Stimulated activated CD8-positive, alpha-beta memory T cell treated with anti-CD3 and anti-CD28 coated beads, Interleukin-7, amount 100 ng/mL, for 4 hours (primary cell): ENCODE measurements at places on chromosomes 5 and 9.
A peak's percentile ranks its signal among the peaks of the same experiment; 100 is the strongest.

DNA sequence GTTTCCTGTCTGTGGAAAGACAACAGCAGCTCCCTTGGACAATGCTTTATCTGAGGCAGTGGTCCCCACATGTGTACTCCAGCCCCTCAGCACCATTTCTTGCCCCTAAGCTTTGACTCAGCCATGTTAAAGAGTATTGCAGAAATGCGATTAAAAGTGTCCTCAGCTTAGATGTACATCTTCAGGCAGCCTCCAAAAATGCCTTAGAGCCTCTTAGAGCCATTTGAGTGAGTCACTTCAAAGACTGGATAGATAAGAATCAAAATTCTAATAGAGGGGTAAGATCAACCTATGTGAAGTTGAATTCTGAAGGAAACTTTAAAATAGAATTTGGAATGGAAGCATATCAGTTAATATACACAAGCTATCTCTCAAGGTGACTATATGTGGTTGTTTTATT is 296.3 kb downstream of the ADAMTS6 start:
- DNase-seq: no peak

DNA sequence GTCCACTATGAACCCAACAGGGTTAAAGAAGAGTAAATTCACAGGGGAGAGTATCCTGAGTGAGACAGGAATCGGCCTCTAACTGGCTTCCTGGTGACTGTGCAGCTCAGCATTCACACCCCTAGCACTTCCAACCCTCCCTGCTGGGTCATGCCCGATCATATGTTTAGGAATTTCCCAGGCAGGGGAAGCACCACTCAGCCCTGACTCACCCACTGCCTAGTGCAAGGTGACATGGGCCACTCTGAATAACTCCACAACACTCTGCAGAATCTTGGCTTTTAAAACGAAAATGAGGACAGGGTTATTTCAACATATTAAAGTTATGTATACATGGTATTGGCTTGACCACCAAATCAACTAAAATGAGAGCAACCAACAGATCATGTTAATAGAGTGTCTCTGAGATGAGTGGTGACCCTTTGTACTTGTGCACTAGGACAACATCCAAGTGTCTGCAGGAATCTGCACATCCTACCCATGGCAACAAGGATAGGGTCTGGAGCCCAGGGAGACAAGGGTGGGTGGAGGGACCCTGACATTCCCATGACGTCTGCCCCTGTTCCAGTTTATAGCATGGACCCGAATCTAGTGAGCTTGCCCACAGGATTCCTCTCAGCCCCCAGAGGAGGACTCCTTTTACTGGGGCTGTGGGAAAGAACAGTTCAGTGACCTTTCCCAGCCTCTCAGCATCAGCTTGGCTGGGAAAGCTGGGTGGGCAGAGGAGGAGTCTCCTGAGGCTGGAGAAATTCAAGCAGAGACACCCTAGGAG is 485.8 kb downstream of the SEMA5A start:
- DNase-seq: no peak

GRCh38 chr5:138778234-138778633 is 25.0 kb downstream of the CTNNA1 start:
- DNase-seq: no peak

DNA sequence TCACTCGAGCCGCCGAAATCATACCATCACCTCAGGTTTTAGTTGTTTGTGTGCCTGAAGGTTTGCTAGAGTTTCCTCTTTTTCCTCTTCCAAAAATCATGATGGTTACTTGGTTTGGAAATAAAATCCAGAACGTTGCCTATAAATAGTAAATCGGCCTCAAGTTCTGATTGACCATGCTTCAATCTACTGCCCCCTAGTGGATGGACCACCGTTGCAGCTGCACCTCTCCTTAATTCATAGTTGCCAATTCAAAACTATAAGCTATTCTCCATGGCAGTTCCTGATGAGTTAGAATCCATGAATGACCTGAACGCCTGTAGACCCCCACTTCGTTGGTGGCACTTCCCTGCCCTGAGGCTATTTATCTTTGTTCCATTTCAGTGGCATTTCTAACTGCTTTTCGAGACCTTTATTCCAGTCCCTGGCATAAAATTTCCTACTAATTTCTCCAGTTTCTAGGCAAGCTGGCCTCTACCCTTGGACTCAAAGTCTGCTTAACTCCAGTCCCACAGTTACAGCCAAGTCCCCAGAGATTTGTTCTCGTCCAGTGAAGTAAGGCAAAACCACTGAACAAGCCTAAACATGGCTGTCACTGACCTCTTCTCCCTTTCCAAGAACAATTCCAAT is 422.6 kb downstream of the EFNA5 start:
- DNase-seq: peak; percentile 2

- DNase-seq: no peak
These were observed 56.8 kb downstream of the HMGCS1 start for GRCh38 chr5:43256261-43256966.

DNA sequence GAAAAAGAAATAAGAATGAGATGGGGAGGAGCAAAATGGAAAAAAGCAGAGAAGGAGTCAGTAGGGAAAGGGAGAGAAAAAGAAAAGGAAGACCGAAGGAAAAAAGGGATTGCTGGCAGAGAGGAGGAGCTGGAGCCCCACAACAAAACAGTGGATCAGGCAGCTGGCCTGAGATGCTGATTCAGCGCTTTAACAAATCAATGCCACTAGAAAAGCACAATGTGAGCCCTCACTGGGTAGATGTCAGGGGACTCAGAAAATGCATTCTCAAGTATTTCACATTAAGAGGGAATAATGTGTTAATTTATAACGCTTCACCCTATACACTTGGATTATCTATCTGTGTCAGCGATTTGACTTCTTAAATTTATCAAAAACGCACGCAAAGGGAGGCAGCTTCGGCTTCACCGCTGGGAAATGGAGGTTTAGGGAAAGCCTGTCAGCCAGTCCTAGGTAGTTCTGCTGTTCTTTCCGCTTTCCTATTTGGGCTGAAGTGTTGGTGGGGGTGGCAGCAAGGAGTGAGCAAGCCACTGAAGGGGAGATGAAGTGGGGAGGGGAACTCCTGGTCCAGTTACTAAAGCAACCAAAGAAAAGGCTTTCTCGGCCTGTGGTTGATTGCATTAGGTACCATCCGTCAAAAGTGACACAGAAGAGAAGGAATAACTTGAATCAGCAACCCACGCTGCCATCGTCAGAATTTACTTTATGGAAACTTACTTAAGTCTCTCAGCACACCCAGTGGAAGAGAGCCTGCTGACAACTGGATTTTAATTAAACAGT is 161.6 kb downstream of the BNC2 start:
- DNase-seq: no peak

GRCh38 chr9:126347093-126347492 is 20.5 kb downstream of the MVB12B start:
- DNase-seq: no peak

DNA sequence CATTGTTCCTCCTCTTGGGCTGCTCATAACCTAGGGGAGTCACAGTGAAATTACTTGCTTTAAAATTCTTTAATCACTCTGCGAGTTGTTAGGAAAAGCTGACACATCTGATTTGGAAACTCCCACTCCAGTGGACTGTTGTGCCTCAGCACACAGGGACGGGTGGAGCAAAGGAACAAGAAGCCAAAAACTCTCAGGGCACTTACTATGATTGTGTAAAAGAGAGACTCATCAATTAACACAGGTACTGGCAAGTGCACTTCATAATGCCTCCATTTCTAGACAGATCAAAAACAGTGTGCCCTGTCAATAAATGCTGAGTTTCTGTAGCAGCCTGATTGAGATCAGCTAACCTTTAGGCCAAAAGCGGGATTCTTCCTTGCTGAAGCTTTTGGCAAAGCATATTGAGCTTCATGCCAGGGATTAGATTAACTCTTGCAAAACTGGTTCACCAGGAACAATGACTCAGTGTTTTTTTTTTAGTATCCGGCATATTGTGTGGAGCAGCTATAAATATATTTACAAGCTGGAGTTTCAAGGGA is 55.9 kb downstream of the TMC1 start:
- no peak for DNase-seq

DNA sequence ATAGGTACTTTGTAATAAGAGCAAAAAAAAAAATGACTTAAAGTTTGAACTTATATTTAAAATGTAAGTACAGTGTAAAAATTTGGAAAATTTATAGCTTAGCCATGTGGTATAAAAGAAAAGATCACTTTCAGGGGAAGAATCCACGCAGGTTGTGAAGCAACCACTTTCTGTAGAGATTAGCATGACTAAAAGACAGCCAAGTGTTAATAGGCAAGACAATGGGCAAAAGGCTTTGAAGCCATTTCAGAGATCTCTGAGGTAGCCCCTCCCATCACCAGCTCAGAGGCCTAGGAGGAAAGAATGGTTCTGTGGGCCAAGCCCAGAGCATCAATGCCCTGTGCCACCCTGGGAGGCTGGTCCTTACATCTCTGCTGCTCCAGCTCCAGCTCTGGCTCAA is 346.3 kb upstream of the CHD1 start:
- no peak for DNase-seq

- DNase-seq: no peak
These were observed 48.8 kb downstream of the HSD17B3 start for GRCh38 chr9:96253059-96253696.

GRCh38 chr5:130222573-130222972 is 318.3 kb downstream of the CHSY3 start:
- no peak for DNase-seq

DNA sequence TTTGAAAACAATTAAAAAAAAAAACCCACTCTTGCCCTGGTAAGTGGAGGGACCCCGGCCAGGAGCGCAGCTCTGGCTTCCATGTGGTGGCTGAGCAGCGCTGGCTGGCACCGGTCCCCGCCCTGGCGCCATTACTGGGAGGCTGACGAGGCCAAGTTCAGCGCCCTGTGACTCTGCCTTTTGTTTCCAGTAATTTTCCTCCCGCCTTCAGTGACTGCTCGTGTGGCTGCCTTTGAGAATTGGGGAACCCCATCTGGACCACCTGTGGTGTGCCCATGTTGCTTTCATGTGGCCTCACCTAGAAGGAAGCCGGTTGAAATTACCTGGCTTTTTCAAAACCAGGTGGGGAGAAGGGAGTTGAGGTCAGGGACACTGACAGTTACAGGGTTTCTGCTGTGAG is 136.1 kb downstream of the GAPVD1 start:
- DNase-seq: no peak

DNA sequence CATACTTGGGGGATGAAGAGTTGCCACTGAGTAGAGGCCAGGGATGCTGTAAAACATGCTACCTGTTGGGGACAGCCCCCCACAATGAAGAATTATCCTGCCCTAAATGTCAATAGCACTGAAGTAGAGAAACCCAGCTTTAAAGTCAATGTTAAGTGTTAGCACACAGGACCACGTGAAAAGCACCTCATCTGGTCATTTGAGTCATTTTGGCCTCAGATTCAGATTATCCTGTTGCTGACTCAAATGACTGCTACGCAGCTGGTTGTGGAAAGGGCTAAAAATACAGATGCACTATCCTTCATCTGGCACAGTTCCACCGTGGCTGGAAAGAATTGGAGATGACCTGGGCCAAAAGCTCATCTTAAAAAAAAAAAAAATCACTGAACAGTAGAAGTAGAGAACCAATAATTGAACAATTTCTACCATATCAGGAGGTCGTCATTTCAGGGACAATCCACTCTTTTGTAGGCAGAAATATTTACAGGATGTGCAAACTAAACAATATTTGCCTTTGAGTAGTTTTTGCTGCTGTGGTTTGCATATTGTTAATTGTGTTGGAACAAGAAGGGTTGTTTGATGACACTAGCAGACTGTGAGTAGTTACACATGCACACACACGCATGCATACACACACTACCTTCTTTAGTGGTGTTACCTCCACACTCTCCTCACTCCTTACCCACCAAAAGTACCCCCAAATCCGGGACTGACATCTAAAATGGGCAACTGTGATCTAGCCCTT is 195.3 kb upstream of the KLF9 start:
- DNase-seq: no peak

DNA sequence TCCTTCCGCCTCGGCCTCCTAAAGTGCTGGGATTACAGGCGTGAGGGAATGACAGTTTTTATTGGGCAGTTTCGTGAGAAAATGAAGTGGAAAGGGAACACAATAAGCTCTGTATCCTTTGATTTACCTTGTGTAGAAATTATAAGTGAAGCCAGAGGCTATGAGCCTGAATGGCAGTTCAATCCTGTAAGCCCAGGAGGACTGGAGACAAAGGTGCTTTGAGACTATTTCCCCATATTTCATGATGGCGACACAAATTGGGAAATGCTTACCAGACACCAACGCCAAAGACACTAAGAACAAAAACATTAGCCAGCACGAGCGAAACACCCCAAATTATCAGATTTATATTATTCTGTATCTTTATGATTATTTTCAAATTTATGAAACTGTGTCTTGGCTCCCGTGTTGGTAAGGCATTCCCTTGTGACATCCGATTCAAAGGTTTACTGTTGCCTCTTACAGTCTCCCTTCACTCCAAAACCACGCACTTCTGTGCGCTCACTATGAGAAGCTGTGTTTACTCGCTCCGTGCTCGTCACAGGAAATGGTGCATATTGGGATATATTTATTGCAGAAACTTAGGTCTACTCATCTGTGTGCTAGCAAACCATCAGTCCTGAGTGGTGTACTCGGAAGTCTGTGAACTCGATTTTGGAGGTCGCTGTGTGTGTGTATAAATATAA is 73.9 kb downstream of the SH3PXD2B start:
- no peak for DNase-seq

DNA sequence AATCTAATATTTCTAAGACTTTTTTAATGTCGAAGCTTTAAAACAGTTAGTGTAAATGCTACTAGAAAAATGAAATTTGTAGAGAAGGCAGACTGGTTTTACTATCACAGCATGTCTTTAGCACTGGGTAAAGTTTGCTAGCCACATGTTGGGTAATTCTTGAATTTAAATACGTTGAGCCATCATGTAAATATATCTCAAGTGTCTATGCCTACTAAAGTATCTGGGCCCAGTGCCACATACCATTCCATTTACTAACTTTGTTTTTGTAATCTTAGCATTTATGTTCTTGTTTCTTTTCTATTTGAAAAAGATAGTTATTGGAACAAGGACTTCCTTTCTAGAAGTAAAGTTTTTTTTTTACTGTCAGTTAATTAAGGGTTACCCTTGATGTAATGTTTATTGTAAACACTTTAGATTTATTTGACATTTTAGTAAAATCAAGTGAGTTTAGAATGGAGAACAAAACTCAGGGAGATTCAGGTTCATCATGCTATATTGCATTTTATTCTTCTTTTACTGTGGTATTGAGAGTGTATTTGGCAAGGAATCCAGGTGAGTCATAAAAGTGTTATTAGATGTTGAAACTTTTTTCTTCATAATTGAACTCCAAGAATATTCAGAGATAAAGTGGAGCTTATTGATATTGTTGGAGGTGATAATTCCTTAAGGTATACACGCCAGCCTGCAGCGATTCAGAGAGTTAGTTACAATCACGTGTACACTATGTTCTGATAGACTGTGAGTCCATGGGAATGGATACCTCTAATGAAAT is 182.4 kb downstream of the CCDC171 start:
- no peak for DNase-seq

DNA sequence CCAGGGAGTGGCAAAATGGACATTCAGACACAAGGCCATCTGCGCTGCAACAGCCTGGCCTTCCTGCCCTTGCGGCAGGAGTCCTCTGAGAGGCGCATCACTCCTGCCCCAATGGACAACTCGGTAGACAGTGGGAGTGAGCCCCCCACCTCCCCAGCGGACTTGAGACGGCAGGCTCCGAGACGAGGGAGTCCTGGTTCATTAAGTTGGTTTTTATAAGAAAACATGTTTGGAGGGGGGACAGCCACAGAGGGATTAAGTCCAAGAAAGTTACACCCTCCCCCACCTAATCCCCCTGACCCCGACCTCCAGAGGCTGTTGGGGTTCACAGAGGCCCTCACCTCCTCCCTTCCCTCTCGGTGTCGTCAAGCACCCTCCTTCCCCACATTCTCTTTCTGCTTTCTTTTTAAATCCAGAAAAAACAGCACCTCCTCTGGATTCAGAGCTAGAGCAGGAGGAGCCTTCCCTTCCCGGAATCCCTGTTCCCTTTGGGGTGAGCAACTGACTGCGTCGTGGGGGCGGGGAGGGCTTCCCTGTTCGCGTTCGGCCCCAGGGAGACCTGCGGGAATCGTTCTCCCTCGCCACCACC is 1.8 kb upstream of the EGR1 start:
- DNase-seq: no peak
